K562 (cell line): ENCODE measurements at places on chromosomes 2 and 18. TPM values are rescaled to one million over a fixed set of nuclear protein-coding genes. Genes with fewer than 3 reads are reported as not detected.

Gene EXOC6B
- 1.1 and 1.8 TPM in 2 replicates for polyA plus RNA-seq

Gene KCNG2
- polyA plus RNA-seq, result not detected in 2 replicates

- H3K4me3 ChIP-seq, result no peak overlapping the region
- H3K27me3 ChIP-seq, result 0 out of 2 replicates have a peak, but pooled peaks cover 10% of the 10 kb centered on the region
- H3K27ac ChIP-seq, result no peak overlapping the region
- H3K36me3 ChIP-seq, result no peaks in the 10 kb centered on the region
- no peaks in the 10 kb centered on the region for H3K4me1 ChIP-seq
Observed at GRCh38 chr18:57334383-57334782, 18.0 kb upstream of the ST8SIA3 start.

Gene NEU4
- polyA plus RNA-seq, result 0.01 TPM in 1 of 2 replicates, not detected in the other

Gene PARD3B
- polyA plus RNA-seq, result 0.61 and 0.70 TPM in 2 replicates

Gene IRS1
- 0.09 and 0.20 TPM in 2 replicates for polyA plus RNA-seq

Gene CXCR4
- 0.07 TPM in 2 replicates for polyA plus RNA-seq
